ENCODE measurements at places on chromosomes 13 and 19.
A peak's percentile ranks its signal among the peaks of the same experiment; 100 is the strongest.

GRCh38 chr13:64782466-64782865 is 2447.7 kb downstream of the PCDH9 start:
- no peak for DNase-seq

DNA sequence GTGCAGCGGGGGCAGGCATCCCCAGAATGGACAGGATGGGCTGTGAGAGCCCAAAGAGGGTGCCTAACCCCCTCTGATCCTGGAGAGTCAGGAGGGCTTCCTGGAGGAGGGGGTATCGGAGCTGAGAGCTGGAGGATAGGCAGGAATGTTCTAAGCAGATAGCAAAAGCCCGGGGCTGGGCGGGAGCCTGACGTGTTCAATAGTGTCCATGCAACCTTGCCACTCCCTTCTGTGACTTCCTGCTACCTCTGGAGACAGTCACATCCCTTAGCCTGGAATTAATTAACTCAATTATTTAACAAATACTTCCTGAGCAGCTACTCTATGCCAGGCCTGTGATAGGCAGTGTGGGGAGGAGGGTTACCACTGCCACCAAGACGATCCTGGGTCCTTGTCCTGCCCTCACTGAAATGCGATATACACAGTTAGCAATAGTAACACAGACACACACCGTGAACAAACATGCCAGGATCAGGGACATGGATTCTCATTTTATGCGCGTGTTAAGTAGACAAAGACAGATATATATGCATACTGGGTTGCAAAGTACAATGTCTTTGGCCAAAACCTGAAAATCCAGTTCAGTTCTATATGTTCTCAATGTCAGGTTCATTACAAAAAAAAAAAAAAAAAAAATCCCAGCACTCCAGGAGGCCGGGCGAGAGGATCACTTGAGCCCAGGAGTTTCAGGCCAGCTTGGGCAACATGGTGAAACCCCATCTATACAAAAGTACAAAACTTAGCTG is 10.7 kb downstream of the AP2S1 start:
- DNase-seq, result no peak

DNA sequence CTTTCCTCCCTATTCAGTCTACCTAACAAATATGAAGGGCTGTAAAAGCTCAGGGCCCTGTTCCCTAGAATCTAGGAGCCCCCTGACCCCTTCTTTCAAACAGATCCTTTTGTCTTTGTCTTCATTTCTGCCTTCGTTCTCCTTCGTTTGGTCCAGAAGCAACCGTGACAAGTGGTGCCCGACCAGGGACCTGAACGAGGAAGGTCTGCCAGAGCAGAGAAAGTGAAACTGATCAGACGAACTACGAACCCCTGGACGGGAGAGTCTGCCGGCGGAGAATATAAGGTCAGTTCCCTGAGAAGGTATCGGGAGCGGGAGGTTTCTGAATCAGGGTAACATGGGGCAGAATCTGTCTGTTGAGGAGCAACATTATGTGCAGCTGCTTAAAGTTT is 751 bp downstream of the ERVK3-1 start:
- no peak for DNase-seq

- DNase-seq, result no peak
Observed at GRCh38 chr19:29664753-29665214, 477 bp upstream of the PLEKHF1 start.

- no peak for DNase-seq
Observed at GRCh38 chr13:97333983-97334382, 100.0 kb upstream of the RAP2A start.

- no peak for DNase-seq
Observed at GRCh38 chr19:11261431-11261970, 823 bp downstream of the DOCK6 start.

- DNase-seq, result no peak
Observed at GRCh38 chr19:57803594-57804325, 11.0 kb downstream of the ZNF552 start.

DNA sequence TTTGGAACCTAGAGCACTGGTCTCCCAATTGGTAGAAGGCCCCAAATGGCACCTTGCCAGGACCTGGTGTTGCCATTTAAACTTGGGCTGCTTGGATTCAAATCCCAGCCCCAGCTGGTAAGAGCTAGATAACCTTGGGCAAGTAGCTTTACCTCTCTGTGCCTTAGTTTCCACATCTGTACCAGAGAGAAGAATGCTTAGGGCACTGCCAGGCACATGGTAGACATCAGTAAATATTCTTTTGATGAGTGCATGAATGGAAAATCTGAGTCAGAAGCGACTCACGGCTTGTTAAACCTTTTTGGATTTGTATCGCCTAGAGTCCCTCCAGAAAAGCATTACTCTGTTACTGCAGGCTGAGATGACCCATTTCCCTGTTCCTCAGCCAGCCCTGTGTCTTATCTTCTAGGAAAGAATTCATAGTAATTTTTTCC is 90.9 kb downstream of the SIPA1L3 start:
- no peak for DNase-seq

DNA sequence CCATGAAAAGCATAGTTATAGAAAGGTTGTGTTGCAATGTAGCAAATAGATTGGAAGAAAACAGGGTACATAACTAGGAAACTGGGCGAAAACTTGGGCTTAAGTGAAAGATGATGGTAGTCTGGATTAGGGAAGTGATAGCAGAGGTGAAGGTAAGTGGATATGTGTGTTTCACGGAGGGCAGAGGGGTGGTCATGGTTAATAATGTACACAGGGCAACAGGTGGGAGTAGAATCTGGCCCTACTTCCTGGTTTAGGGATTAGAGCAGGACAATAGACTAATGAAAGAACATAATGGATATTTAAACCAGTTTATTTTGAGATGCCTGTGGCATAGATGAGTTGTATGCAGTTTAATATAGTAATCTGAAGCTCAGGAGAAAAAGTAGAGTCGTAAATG is 257.3 kb upstream of the SPRY2 start:
- no peak for DNase-seq

GRCh38 chr19:33813391-33814101 is 16.9 kb downstream of the KCTD15 start:
- DNase-seq, result peak; percentile 19

DNA sequence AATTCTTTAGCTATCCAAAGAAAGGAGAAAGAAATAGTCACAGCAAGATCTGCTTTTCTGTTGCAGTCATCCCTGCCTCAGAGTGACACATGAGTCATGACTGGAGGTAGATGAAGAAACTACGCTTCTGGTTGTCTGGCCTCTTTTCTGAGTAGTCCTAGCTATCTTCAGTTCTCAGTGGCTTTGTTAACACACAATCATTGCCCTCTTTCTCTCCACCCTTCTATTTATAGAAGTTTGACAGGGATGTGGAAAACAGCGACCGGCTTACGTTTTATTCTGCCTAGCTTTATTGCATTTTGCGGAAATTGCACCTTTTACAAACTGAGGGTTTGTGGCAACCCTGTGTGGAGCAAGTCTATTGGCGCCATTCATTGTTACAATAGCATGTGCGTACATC is 26.7 kb downstream of the SPATA13 start:
- DNase-seq, result no peak

- no peak for DNase-seq
Observed at GRCh38 chr19:2552859-2553258, 76.9 kb downstream of the GADD45B start.

- no peak for DNase-seq
Observed at GRCh38 chr19:9909251-9909650, 27.1 kb downstream of the OLFM2 start.

- DNase-seq, result no peak
Observed at GRCh38 chr13:26498656-26499601, 58.6 kb upstream of the WASF3 start.

GRCh38 chr13:103236213-103236612 is 170.0 kb upstream of the SLC10A2 start:
- no peak for DNase-seq

GRCh38 chr13:32734511-32734910 is 148.3 kb downstream of the PDS5B start:
- DNase-seq, result no peak

- no peak for DNase-seq
Observed at GRCh38 chr19:47623151-47623920, 14.4 kb downstream of the BICRA start.
